ENCODE measurements at places on chromosomes 16 and 17. TPM values are rescaled to one million over a fixed set of nuclear protein-coding genes. Genes with fewer than 3 reads are reported as not detected.

MT1F gene
- 1.5 TPM for total RNA-seq

UBE2G1 gene
- total RNA-seq: 18.9 TPM

CDK5R1 gene
- total RNA-seq: 0.97 TPM

SKAP1 gene
- not detected for total RNA-seq

MYH13 gene
- total RNA-seq: not detected

RUSF1 gene
- 17.6 TPM for total RNA-seq

CCL15 gene
- not detected for total RNA-seq

CCL2 gene
- 310 TPM for total RNA-seq

OTOA gene
- 0.06 TPM for total RNA-seq

SLC38A8 gene
- total RNA-seq: not detected

CACNG3 gene
- not detected for total RNA-seq

ALOX12B gene
- not detected for total RNA-seq

SLC35G6 gene
- total RNA-seq: not detected

TMEM114 gene
- not detected for total RNA-seq

KRTAP1-1 gene
- total RNA-seq: not detected

HAS3 gene
- 13.5 TPM for total RNA-seq

EDC4 gene
- total RNA-seq: 92.5 TPM

PIK3R5 gene
- total RNA-seq: not detected

SLC2A4 gene
- total RNA-seq: not detected

GLIS2 gene
- total RNA-seq: 0.97 TPM

OMG gene
- total RNA-seq: 6.0 TPM

ADAD2 gene
- total RNA-seq: 0.44 TPM

MYH8 gene
- total RNA-seq: not detected

KIF18B gene
- 2.8 TPM for total RNA-seq

ZC3H18 gene
- total RNA-seq: 19.0 TPM

CLCN7 gene
- total RNA-seq: 44.7 TPM

RAMP2 gene
- total RNA-seq: 4.4 TPM

TLCD1 gene
- 1.3 TPM for total RNA-seq

FOXN1 gene
- total RNA-seq: not detected

KLHL10 gene
- under 0.01 TPM for total RNA-seq

CRHR1 gene
- not detected for total RNA-seq

APOBR gene
- total RNA-seq: not detected

SPATA22 gene
- total RNA-seq: not detected

KRT28 gene
- total RNA-seq: not detected

CIAO2B gene
- 131 TPM for total RNA-seq

KRT23 gene
- not detected for total RNA-seq

Measured in bladder microvascular endothelial cell (primary cell).